Left cardiac atrium (tissue), 4 donors: ENCODE measurements at places on chromosomes 1 and 21.

DNA sequence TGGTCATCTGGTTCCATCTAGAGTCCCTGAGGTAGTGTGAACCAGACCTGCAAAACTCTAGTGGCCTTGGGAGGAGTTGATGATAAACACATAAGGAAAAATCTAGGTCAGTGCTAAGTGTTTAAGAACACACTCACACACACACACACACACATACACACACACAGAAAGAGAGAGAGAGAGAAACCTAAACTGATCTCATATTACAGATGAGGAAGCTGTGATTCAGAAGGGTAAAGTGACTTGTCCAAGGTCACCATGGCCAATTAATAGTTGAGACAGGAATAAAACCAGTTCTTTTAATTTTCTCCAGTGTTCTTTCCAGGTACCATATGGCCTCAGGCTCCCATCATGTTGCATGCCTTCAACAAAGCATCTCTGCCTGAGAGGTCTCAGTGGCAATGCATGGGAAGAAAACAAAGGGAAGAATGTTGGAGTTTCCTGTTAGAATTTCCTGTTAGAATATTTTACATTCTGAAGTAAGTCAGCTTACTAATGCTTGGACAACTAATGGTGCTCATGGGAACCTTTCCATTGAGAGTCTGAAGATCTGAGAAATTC, 77.3 kb upstream of the TSPAN2 start:
- DNase-seq, result no peak

- DNase-seq, result no peak
Measured at GRCh38 chr1:70211541-70211940, 6.2 kb upstream of the LRRC40 start.

DNA sequence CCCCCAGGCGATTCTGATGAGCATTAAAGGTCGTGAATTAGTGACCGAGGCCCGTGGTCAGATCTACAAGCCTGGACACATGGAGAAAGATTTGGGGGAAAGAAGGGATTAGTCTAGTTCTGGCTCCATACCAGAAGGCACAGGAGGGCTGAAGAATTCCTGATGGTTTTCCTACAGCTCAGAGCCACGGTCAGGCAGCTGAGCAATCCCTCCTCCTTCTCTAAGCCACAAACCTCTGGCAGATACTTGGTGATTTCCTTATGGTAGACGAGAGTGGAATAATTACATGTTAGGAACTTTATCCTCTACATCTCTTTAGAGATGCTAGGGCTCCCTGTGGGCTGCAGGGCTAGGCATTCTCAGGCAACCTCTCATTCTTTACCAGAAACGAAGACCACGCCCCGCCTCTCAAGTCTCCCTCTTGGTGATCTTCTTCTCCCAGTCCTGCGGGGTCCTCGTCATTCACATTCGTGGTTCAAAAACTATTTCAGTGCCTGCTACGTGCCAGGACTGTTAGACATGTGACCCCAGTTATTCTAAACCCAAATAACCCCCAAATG, 20.5 kb upstream of the ZBTB18 start:
- DNase-seq, result no peak

- no peak for DNase-seq
Measured at GRCh38 chr1:1609822-1610485, 5.3 kb upstream of the MIB2 start.

DNA sequence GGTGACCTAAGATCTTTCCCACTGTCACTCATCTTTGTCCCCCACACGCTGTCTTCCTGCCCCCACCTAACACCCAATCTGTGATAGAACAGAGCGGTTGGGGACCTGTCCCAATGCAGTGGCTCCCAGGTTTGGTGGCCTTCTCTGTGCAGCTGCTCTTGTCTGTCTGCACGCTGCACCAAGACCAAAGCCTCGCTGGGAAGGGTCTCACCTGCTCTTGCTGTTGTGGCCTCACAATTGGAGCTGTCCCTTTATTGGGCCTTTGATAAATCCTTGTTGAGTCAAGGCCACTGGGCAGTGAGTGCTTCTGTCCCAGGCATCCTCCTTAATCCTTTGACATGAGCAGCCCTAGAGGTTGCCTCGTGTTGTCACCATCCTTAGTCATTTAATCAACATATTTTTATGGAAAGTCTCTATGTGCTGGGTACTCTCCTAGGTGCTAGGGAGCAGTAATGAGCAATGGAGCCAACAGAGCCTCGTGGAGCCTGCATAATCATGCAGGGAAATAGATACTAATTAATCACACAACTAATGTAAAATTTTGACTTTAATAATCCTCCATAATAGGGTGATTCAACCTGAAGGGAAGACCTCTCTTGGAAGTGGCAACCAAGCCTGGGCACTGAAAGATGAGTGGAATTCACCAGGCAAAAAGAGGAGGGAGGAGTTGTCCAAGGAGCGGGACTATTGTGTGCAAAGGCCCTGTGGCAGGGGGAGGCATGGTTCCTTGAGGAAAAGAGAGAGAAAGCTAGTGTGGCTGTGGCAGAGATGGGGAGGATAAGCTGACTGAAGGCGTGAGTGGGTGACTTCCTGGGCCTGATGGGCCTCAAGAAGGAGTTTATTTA, 57.6 kb downstream of the MAN1C1 start:
- DNase-seq, result no peak

GRCh38 chr1:221601166-221601565, 140.7 kb downstream of the DUSP10 start:
- no peak for DNase-seq

GRCh38 chr1:229013981-229014380, 256.9 kb upstream of the RAB4A start:
- DNase-seq, result no peak

DNA sequence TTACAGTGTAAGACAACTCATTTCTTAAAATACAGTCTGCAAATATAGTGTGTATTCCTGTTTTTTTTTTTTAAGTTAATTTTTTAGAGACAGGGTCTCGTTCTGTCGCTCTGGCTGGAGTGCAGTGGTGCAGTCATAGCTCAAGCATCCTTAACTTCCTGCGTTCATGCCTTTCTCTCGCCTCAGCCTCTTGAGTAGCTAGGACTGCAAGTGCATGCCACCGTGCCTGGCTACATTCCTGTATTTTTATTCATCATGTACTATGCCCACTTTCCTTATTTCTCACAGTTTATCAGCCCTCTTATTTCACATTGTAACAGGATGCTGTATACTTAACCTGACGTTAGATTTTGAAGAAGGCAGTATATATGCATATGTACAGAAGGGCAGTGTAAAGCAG, 26.7 kb downstream of the MIER1 start:
- no peak for DNase-seq

GRCh38 chr1:243568793-243569192, 281.2 kb downstream of the AKT3 start:
- no peak for DNase-seq

DNA sequence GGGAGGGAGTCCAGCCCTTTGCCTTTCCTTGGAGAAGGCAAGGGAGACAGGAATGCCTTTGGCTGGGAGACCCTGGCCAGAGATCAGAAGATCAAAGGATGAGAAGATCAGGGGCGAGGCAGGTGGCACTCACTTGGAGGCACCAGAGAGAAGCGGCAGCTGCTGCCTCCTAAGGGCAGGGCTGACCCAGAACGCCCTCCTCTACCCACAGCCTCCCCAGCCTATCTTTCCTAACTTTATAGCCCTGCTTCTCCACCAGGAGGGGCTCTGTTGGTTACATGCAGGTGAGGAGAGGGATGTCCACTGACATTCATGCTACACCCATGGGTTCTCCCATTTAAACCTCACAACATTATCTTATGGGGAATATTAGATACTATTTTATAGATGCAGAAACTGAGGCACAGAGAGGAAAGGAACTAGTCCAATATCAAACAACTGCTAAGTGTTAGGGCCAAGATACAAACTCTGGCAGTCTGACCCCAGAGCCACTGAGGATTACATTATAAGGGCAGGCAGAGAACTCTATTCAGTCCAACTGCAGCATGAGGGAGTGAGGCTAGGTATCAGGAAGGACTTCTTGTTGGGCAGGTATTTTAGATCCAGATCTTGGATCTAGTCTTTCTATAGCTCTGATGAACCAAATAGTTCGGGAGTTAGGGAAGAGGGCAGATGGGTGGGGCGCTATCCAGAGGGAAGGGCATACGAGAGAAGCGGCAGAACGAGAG, 19.9 kb downstream of the LGR6 start:
- DNase-seq, result no peak

- no peak for DNase-seq
Measured at GRCh38 chr1:177705839-177706238, 264.0 kb downstream of the SEC16B start.

DNA sequence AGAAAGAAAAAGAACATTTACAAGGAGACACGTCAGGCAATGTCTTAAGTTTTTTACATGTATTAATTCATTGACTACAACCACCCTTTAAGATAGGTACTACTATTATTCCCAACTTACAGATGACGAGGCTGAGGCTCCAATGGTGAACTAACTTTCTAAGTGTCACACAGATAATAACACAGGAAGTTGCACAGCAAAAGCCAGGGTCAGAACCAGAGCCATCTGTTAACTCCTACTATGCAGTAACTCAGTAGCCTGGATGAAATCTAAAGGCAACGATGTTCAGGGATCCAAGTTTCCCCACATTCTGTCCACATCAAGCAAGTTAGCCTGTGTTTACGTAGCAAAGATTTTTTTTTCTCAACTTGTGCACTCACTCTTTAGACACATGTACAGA, 371.7 kb downstream of the PTPRC start:
- DNase-seq, result no peak

- no peak for DNase-seq
Measured at GRCh38 chr1:204545881-204546280, 29.7 kb downstream of the MDM4 start.

DNA sequence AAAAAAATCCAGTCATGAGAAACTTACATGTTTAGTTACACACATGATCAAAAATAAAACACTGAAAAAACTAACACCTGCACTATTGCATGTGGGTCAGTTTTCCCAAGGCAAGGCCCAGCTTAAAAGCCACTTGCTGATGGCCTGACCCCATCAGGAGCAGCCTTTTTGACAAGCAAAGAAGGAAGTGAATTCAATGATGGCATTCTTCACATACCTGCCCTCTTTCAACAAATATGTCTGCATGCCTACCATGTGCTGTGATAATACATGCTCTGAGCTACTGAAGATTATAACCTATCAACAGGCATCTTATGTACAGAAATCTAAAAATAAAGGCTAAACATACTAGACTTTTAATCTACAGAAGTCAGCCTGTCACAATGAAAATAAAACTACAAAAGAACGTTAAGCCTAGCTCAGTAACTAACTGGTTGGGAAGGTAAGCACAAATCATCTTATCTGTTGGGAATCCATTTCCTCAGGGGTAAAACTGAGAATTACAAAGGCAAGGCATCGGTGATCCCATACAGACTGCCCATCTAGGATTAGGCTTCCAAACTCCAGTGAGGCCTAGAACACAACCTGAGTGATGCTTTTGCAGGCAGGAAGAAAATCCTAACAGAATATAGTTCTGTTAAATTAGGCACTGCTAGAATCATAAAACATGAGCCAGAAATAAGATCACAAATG, 14.5 kb downstream of the SORT1 start:
- DNase-seq, result no peak

DNA sequence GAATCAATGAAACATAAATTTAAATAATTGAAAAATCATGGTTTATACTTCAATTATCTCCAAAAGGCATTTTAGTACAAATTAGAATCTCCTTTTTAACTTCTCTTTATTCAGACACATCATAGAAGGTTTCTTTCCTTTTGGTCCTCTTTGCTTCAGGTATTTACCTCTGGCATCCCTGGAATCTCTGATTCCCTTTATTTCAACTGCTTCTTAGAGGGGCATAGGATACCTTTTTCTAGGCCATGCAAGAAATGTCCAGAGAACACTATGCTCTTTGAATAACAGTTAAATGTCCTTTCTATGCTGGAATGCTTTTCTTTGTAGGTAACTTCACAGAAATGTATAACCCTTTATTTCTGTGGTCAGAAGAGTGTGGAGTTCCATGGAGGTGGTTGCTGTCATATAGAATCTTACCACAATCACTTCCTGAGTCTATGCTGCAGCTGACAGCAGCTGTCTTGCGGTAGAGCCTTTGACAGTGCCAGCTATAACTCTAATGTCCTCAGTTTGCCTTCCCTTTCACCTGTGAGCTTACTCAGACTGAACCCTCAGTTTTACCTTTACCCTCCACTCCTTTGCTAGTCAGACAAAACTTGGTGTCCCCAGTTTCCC, 8.6 kb downstream of the LAMC2 start:
- no peak for DNase-seq

DNA sequence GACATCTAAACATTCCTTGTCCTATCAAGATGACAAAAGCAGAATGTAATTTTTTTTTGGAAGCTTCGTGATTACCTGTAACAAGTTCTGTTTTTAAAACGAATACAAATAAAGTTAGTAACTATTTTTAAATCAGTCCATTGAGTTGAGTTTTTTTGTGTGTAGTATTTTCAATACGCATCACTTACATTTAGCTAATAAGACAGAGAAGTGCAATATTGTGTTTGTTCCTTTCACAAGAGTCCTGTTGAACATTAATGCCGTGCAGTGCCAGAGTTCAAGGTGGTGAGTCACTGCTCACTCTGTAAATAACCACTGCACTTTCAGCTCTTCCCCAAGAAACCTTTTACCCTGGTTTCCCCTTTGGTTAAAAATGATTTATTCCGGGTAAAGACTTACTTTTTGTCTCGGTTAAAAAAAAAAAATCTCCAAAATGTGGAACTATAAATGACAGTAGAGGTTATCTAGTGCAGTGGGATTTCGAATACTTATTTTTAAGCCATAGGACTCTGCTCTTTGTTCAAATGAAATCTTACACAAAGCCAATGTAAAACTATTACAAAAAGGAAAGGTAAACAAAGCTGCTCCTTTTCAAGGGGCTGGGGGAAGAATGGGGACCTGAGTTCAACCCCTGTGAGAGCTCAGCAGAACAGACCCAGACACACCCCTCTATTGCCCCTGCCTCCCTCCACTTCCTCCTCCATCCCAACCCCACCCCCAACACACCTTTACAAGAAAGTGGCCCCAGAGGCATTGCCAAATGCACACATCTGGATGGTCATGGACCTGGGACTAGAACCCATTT, 14.8 kb upstream of the NCMAP start:
- no peak for DNase-seq

- no peak for DNase-seq
Measured at GRCh38 chr1:34292472-34292871, 115.8 kb downstream of the C1orf94 start.

- DNase-seq, result no peak
Measured at GRCh38 chr1:66925558-66925910, 744 bp downstream of the MIER1 start.

- no peak for DNase-seq
Measured at GRCh38 chr21:24032709-24033232, 1574.5 kb downstream of the MRPL39 start.

GRCh38 chr1:215987092-215987875, 420.2 kb downstream of the KCTD3 start:
- DNase-seq, result no peak

DNA sequence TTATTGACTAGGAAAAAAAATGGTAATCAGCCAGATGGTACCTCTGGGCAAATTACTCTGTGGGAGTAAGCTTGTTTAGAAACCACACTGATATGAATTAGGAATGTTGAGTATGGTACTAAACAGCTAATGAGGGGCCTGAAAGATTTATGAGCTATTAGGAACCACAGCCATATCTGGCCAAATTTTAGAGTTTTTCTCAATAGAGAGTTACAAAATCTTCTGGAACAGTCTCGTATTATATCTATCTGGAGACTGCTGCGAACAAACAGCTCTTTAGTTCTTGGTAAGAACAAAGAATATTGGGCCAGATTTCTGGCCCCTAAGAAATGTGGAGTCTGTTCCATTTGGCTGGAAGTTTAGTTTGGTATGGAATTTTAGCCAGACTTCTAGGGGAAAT, 4.9 kb upstream of the PODN start:
- DNase-seq, result no peak

GRCh38 chr1:19804831-19805251, 5.1 kb upstream of the TMCO4 start:
- no peak for DNase-seq
